Renal cortical epithelial cell (primary cell): ENCODE measurements at places on chromosomes 13 and 19. TPM values are rescaled to one million over a fixed set of nuclear protein-coding genes. Genes with fewer than 3 reads are reported as not detected.

The SIGLEC14 gene
- total RNA-seq: not detected in 2 replicates

The CYP4F11 gene
- 2.4 and 2.6 TPM in 2 replicates for total RNA-seq

The CGB7 gene
- 0.25 and 0.35 TPM in 2 replicates for total RNA-seq

The SHISA7 gene
- total RNA-seq: not detected in 2 replicates

The INSL3 gene
- not detected in 2 replicates for total RNA-seq

The PRX gene
- 0.52 and 1.0 TPM in 2 replicates for total RNA-seq

The KIRREL2 gene
- total RNA-seq: not detected in 2 replicates

The SIGLECL1 gene
- total RNA-seq: not detected in 2 replicates

The SLC10A2 gene
- total RNA-seq: not detected in 2 replicates

The FUT6 gene
- total RNA-seq: 0.05 TPM in 1 of 2 replicates, not detected in the other

The AMH gene
- 1.0 TPM in 1 of 2 replicates, not detected in the other for total RNA-seq

The TEX30 gene
- total RNA-seq: 16.0 and 37.0 TPM in 2 replicates
